Endothelial cell of umbilical vein (primary cell): ENCODE measurements at places on chromosomes 7 and 10. TPM values are rescaled to one million over a fixed set of nuclear protein-coding genes. Genes with fewer than 3 reads are reported as not detected.

DNA sequence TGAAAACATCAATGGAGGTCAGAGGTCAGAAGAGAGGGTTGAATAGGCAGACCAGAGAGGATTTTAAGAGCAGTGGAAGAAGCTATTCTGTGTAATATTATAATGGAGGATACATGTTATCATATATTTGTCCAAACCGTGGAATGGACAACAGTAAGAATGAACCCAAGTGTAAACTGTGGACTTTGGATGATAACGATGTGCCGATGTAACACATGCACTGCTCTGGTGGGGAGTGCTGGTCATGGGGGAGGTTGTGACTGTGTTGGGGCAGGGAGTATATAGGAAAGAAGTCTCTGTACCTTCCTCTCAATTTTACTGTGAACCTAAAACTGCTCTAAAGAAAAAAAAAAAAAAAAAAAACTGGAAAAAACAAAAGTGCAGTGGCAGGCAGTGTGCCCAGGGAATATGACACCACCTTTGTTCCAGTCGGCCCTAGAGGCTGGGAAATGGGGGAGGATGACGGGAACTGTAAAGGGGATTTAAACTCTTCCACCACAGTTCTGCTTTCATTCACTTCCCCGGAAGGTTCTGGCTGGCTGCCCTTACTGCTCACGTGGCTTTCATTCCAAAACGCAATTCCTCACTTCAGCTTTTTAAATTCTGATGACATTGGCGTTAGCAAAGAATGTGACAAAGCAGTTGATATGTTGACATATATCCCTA, 113.7 kb upstream of the ANKRD1 start:
- no peaks in the 10 kb centered on the region for H3K27me3 ChIP-seq
- peaks cover 9% of the 10 kb centered on the region for H3K4me1 ChIP-seq
- no peaks in the 10 kb centered on the region for H3K36me3 ChIP-seq
- no peak overlapping the region for H3K4me3 ChIP-seq
- DNase-seq: peak; percentile 66
- H3K27ac ChIP-seq: no peak overlapping the region

- peaks cover 7% of the 10 kb centered on the region for H3K36me3 ChIP-seq
- H3K27me3 ChIP-seq: no peaks in the 10 kb centered on the region
- no peak overlapping the region for H3K4me3 ChIP-seq
- H3K4me1 ChIP-seq: peaks cover 31% of the 10 kb centered on the region
- peak overlapping the region; percentile 86 for H3K27ac ChIP-seq
- peak; percentile 68 for DNase-seq
These were observed 25.6 kb downstream of the KIFBP start for GRCh38 chr10:69014171-69014570.

- no peaks in the 10 kb centered on the region for H3K36me3 ChIP-seq
- no peak for DNase-seq
- H3K4me3 ChIP-seq: no peak overlapping the region
- peaks cover 39% of the 10 kb centered on the region for H3K27me3 ChIP-seq
- H3K27ac ChIP-seq: no peak overlapping the region
- peaks cover 6% of the 10 kb centered on the region for H3K4me1 ChIP-seq
These were observed 3.9 kb downstream of the MPP7 start for GRCh38 chr10:28298951-28299350.

DNA sequence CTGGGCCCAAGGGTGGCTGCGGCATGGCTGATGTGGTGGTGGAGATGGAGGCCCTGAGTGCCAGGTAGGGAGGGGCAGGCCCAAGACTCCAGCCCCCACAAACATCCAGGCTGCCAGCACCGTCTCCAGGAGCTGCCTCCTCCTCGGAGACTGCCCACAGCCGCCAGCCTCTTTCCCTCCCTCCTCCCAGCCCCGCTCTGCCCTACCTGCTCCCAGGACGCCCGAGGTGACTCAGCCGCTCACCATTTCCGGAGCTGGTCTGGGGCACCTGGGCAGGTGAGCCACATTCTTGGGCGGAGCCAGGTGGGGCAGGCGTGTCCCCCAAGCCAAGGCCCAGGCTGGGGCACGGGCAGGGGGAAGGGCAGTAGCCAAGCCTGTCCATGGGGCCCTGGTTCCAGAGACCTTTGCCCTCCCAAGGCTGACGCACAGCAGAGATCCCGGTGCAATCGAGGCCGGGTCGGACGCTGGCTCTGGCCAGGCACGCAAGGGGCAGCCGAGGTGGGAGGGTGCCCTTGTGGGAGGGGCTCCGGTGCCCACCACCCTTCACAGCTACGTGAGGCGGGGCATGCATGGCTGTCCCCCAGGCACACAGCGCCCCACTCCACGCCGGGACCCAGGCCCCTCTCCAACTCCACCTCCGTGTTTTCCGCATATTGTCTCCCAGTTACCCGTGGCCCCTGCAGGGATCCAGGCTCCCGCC, 8.8 kb downstream of the ADAP1 start:
- H3K4me1 ChIP-seq: no peaks in the 10 kb centered on the region
- no peak overlapping the region for H3K27ac ChIP-seq
- no peak overlapping the region for H3K4me3 ChIP-seq
- peaks cover 8% of the 10 kb centered on the region for H3K27me3 ChIP-seq
- DNase-seq: no peak

GRCh38 chr7:49638166-49638565, 135.3 kb upstream of the VWC2 start:
- no peaks in the 10 kb centered on the region for H3K27me3 ChIP-seq
- H3K4me1 ChIP-seq: no peaks in the 10 kb centered on the region
- H3K4me3 ChIP-seq: no peak overlapping the region
- no peak for DNase-seq
- no peak overlapping the region for H3K27ac ChIP-seq
- no peaks in the 10 kb centered on the region for H3K36me3 ChIP-seq

DNA sequence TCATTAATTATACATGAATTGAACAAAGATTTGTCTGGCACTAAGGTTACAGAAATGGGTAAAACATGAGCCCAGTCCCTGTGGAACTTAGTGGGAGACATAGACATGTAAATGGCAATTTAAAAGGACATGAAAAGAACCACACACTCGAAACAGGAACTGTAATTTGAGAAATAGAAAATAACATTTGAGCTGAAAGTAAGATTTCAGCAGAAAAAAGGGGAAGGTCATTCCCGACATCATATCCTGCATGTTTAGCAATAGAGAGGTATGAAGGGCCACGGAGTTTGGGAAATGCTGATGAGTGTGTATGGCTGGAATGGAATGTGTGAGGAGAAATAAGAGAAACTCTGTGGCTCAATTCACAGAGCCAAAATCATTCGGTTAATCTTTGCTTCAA, 175.4 kb upstream of the AHR start:
- no peaks in the 10 kb centered on the region for H3K4me1 ChIP-seq
- DNase-seq: no peak
- H3K27me3 ChIP-seq: no peaks in the 10 kb centered on the region
- H3K36me3 ChIP-seq: no peaks in the 10 kb centered on the region
- no peak overlapping the region for H3K27ac ChIP-seq
- H3K4me3 ChIP-seq: no peak overlapping the region

- DNase-seq: peak; percentile 29
- H3K4me1 ChIP-seq: peaks cover 19% of the 10 kb centered on the region
- H3K27ac ChIP-seq: peak overlapping the region; percentile 44
- H3K36me3 ChIP-seq: peaks cover 17% of the 10 kb centered on the region
These were observed 451 bp downstream of the SRRT start for GRCh38 chr7:100875356-100875751.

- H3K4me1 ChIP-seq: peaks cover 53% of the 10 kb centered on the region
- no peaks in the 10 kb centered on the region for H3K36me3 ChIP-seq
- peak overlapping the region; percentile 94 for H3K27ac ChIP-seq
These were observed 3.9 kb upstream of the DEPP1 start for GRCh38 chr10:44982496-44982895.

GRCh38 chr10:3852147-3852904, 67.3 kb upstream of the KLF6 start:
- no peaks in the 10 kb centered on the region for H3K27me3 ChIP-seq
- H3K4me3 ChIP-seq: no peak overlapping the region
- DNase-seq: peak; percentile 98
- H3K36me3 ChIP-seq: no peaks in the 10 kb centered on the region

- H3K36me3 ChIP-seq: no peaks in the 10 kb centered on the region
- DNase-seq: peak; percentile 40
- no peak overlapping the region for H3K4me3 ChIP-seq
- H3K27me3 ChIP-seq: no peaks in the 10 kb centered on the region
These were observed 9.8 kb upstream of the FZD9 start for GRCh38 chr7:73423519-73424488.

- no peaks in the 10 kb centered on the region for H3K36me3 ChIP-seq
- no peak for DNase-seq
- no peaks in the 10 kb centered on the region for H3K27me3 ChIP-seq
- no peak overlapping the region for H3K4me3 ChIP-seq
- H3K4me1 ChIP-seq: no peaks in the 10 kb centered on the region
These were observed 101.0 kb downstream of the DIP2C start for GRCh38 chr10:588246-589165.

- DNase-seq: no peak
- no peaks in the 10 kb centered on the region for H3K4me1 ChIP-seq
These were observed 548.0 kb downstream of the TCERG1L start for GRCh38 chr10:130763491-130763890.

DNA sequence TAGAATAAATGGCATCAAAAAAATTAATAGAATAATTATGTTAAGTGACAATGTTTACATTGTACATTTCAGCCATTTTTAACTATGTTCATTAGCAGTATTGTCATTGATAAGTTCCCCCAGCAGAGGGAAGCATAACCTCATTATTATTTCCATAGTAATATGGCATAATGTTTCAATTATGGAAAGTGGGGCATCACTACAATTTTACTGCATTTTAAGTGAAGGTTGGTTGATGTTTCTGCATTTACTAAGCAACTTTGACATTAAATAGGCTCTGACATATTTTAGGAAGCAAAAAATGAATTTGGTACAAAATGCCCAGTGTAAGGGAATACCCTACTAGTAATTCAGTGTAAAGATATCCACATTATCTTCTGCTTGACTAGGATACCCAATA, 218.3 kb downstream of the SEMA3A start:
- no peaks in the 10 kb centered on the region for H3K27me3 ChIP-seq
- DNase-seq: peak; percentile 55
- no peaks in the 10 kb centered on the region for H3K36me3 ChIP-seq
- no peaks in the 10 kb centered on the region for H3K4me1 ChIP-seq

- no peak overlapping the region for H3K27ac ChIP-seq
- no peaks in the 10 kb centered on the region for H3K27me3 ChIP-seq
- DNase-seq: peak; percentile 70
- H3K4me1 ChIP-seq: peaks cover 26% of the 10 kb centered on the region
These were observed 94.3 kb upstream of the PDE1C start for GRCh38 chr7:32164341-32164996.

- no peak overlapping the region for H3K27ac ChIP-seq
- no peak overlapping the region for H3K4me3 ChIP-seq
- no peaks in the 10 kb centered on the region for H3K4me1 ChIP-seq
- no peaks in the 10 kb centered on the region for H3K27me3 ChIP-seq
- H3K36me3 ChIP-seq: no peaks in the 10 kb centered on the region
These were observed 164.4 kb upstream of the PPP2R2D start for GRCh38 chr10:131736321-131736980.

DNA sequence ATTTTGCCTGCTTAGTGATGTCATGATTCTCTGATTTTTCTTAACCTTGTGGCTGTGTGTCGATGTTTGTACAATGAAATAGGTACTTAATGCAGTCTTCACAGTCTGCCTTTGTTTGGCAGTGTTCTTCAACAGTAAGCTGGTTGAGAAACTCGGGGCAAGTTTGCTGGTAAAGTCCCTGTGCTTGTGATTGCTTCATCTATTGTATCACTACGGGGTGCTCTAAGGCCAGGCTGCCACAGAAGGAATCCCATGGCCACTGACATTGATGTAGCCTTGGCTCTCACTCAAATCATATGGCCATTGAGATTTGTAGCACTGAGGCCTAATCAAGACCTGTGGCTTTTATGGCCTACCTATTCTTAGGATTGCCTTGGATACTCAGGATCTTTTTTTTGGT, 33.5 kb upstream of the PRSS37 start:
- DNase-seq: no peak
- H3K27me3 ChIP-seq: no peaks in the 10 kb centered on the region
- H3K36me3 ChIP-seq: no peaks in the 10 kb centered on the region
- no peak overlapping the region for H3K4me3 ChIP-seq

GRCh38 chr10:42969909-42970308, 107.0 kb upstream of the RET start:
- H3K27me3 ChIP-seq: no peaks in the 10 kb centered on the region
- H3K36me3 ChIP-seq: no peaks in the 10 kb centered on the region
- H3K4me3 ChIP-seq: no peak overlapping the region
- no peaks in the 10 kb centered on the region for H3K4me1 ChIP-seq
- no peak overlapping the region for H3K27ac ChIP-seq

DNA sequence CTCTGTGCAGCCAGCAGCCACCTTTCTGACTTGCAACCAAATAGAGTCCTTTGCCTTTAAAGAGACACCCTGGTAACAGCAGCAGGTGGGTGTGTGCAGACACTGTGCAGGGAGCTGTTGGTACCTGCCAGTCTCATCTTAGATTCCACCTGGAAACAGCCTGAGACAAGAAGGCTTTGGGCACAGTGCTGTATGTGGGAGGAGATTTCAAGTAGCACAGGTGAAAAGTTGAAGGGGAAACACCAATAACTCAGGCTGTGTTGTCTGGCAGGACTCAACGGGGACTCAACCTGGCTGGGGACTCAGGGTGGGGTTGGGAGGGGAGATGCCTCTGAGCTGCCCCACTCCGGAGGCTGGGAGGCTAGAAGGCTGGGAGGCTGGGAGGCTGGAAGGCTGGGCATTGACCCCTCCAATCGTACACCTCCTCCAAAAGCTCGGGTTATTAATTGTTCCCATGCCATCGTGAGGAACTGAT, 6.7 kb downstream of the CPXM2 start:
- H3K36me3 ChIP-seq: no peaks in the 10 kb centered on the region
- H3K27me3 ChIP-seq: no peaks in the 10 kb centered on the region

DNA sequence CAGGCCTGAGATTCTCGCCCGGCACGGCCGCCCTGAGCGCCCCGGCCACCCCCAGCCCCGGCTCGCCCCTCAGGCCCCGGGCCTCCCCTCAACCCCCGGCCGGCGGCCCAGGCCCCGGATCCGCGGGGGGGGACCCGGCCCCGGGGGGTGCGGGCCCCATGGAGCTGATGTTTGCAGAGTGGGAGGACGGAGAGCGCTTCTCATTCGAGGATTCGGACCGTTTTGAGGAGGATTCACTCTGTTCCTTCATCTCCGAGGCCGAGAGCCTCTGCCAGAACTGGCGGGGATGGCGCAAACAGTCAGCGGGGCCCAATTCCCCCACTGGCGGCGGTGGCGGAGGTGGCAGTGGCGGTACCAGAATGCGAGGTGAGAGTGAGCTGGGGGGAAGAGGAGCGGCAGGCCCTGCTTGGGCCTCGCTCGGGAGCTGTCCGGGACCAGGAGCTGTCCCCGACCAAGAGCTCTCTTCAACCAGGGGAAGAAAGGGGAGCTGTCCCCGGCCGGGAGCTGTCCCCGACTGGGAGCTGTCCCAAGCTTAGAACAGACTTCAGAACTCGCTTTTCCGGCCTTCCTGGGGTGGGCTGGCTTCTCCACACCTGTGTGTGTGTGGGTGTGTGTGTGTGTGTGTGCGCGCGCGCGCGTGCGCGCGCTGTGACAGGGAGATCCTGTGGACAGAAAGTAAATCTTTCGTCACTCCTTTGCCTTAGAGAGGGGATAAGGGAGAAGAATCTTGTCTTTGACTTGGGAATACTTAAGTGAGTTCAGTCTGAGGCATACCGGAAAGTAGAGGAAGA, 510 bp downstream of the ZSWIM8 start:
- peaks cover 17% of the 10 kb centered on the region for H3K36me3 ChIP-seq
- no peaks in the 10 kb centered on the region for H3K27me3 ChIP-seq
- peak overlapping the region; percentile 46 for H3K27ac ChIP-seq
- peak; percentile 66 for DNase-seq

The OR2A7 gene
- 0.21 TPM in 1 of 2 replicates, not detected in the other for total RNA-seq

The PDZD7 gene
- 0.55 and 1.6 TPM in 2 replicates for total RNA-seq

The WDFY4 gene
- 10.2 and 10.5 TPM in 2 replicates for total RNA-seq

The FAM25C gene
- not detected in 2 replicates for total RNA-seq

The PCGF6 gene
- total RNA-seq: 11.3 and 11.5 TPM in 2 replicates

The SPDYE2B gene
- not detected in 2 replicates for total RNA-seq

The COL1A2 gene
- 5.6 and 40.8 TPM in 2 replicates for total RNA-seq

The HOXA3 gene
- total RNA-seq: 12.0 and 14.0 TPM in 2 replicates

The AKR1D1 gene
- total RNA-seq: not detected in 2 replicates

The CDNF gene
- 0.58 and 0.99 TPM in 2 replicates for total RNA-seq

The HELLS gene
- 72.6 and 85.5 TPM in 2 replicates for total RNA-seq

The RHOBTB1 gene
- 31.0 and 31.3 TPM in 2 replicates for total RNA-seq

The MEOX2 gene
- total RNA-seq: 45.1 and 47.8 TPM in 2 replicates

The PLEKHS1 gene
- total RNA-seq: not detected in 2 replicates
